Left ventricle myocardium inferior (tissue), 1 donor: ENCODE measurements at places on chromosomes 3 and 15. TPM values are rescaled to one million over a fixed set of nuclear protein-coding genes. Genes with fewer than 3 reads are reported as not detected.

DNA sequence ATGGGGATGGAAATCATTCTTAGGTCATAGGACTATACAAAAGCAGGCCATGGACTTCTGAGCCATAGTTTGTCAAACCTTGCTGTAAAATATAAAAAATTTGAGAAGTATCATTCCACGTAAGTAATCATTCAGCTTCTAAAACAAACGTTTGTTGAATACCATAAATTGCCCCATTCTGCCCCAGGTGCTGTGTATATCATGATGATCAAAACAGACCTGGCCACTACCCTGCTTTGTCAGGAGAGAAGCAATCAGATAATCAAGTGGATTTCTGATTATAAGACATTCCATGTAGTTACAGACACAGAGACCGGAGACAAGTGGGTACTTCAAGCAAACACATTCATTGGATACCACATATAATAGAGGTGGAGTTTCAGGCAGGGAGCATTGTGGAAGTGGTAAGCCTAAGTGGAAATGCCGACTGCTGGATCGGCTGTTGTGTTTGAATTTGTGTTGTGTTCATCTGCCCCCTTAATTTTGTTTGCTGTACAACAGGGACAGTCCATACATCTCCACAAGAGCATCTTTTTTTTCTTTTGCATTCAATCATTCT is 61.7 kb downstream of the TGFBR2 start:
- no peak for DNase-seq

DNA sequence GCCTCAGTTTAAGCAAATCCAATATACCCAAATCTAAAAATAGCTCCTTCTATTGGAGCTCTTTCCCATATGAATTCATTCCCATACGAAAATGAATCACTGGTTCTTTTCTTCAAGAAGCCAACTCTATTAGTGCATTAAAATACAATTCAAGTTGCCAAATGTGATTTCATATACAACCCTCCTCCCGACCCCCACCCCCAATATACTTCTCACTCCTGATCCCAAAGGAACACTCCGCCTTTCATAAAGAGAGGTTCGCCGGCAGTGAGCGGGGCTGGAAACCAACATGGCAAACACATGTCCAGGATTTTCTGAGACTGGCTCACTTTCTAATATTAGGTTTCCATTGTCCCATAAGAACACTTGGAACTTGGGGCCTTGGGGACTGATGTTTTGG is 48.5 kb downstream of the MAGEF1 start:
- no peak for DNase-seq

- no peak for DNase-seq
Observed at GRCh38 chr15:23415321-23415865, 31.6 kb downstream of the GOLGA6L2 start.

- DNase-seq = no peak
Observed at GRCh38 chr3:55630921-55631299, 143.8 kb upstream of the WNT5A start.

Gene SCN5A
- total RNA-seq = 239 TPM

Gene RPL39L
- total RNA-seq = 2.9 TPM

Gene FBXO40
- 245 TPM for total RNA-seq

Gene SNURF
- total RNA-seq = 94.6 TPM
